ENCODE measurements at places on chromosomes 7 and 10. TPM values are rescaled to one million over a fixed set of nuclear protein-coding genes. Genes with fewer than 3 reads are reported as not detected.

- no peak for DNase-seq
- no peak overlapping the region for H3K27ac ChIP-seq
- H3K36me3 ChIP-seq: no peaks in the 10 kb centered on the region
These were observed 159.2 kb downstream of the BTAF1 start for GRCh38 chr10:92082583-92083280.

GRCh38 chr10:43671659-43672531, 23.2 kb upstream of the ZNF32 start:
- H3K36me3 ChIP-seq: no peaks in the 10 kb centered on the region
- H3K27ac ChIP-seq: no peak overlapping the region
- H3K4me1 ChIP-seq: no peaks in the 10 kb centered on the region
- no peaks in the 10 kb centered on the region for H3K27me3 ChIP-seq
- H3K4me3 ChIP-seq: no peak overlapping the region

DNA sequence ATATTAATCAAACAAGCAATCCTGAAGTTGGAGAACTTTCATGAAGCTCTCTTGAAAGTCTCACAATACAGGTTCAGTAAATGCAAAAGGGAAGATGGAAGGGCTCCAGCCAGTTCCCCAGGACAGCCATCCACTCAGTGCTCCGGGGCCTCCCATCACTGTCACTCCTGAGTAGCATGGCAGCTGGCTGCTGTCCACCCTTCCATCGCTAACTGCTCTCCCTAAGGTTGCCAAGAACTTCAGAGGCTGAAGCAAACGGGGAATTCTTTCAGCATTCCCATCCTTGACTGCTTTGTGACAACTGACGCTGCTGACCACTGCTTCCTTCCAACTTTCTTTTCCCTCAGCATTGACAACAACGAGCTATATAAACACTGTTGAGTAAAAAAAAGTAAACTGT, 69.1 kb downstream of the VPS41 start:
- no peaks in the 10 kb centered on the region for H3K4me1 ChIP-seq
- no peak overlapping the region for H3K4me3 ChIP-seq
- no peaks in the 10 kb centered on the region for H3K36me3 ChIP-seq

- no peak overlapping the region for H3K27ac ChIP-seq
- H3K4me3 ChIP-seq: no peak overlapping the region
- H3K36me3 ChIP-seq: no peaks in the 10 kb centered on the region
- no peaks in the 10 kb centered on the region for H3K27me3 ChIP-seq
These were observed 109.3 kb downstream of the SPAG6 start for GRCh38 chr10:22454634-22455033.

- DNase-seq: peak; percentile 33
- H3K27ac ChIP-seq: no peak overlapping the region
- H3K36me3 ChIP-seq: no peaks in the 10 kb centered on the region
- H3K4me3 ChIP-seq: no peak overlapping the region
These were observed 126.3 kb downstream of the WDR37 start for GRCh38 chr10:1182280-1183032.

- H3K27me3 ChIP-seq: no peaks in the 10 kb centered on the region
- H3K4me1 ChIP-seq: no peaks in the 10 kb centered on the region
- no peak overlapping the region for H3K27ac ChIP-seq
- no peak for DNase-seq
These were observed 99.4 kb downstream of the ZMIZ1 start for GRCh38 chr10:79168210-79168609.

DNA sequence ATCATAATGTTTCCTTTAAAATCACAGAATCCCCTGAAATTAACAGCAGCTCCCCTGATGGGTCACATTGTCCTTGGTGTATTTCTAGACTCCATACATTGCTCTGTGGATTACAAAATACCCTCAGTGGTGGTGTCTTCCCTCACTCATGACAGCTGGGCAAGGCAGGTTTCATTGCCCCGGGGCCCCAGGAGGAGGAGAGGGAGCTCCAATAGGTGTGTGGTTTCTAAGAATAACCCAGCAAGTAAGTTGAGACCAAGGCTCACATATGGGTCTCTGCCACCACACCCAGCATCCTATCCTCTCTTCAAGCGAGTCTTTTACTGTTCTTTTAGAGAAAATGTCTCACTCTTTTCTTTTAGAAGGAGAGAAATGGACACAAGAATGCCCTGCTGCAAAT, 63.6 kb downstream of the PKD1L1 start:
- H3K4me1 ChIP-seq: no peaks in the 10 kb centered on the region
- DNase-seq: no peak
- H3K27me3 ChIP-seq: no peaks in the 10 kb centered on the region

The TRPV6 gene
- total RNA-seq: 19.8 TPM

The PDGFA gene
- total RNA-seq: 19.8 TPM

All from breast epithelium (tissue), 4 donors.